ENCODE measurements at places on chromosomes 12 and 14.

DNA sequence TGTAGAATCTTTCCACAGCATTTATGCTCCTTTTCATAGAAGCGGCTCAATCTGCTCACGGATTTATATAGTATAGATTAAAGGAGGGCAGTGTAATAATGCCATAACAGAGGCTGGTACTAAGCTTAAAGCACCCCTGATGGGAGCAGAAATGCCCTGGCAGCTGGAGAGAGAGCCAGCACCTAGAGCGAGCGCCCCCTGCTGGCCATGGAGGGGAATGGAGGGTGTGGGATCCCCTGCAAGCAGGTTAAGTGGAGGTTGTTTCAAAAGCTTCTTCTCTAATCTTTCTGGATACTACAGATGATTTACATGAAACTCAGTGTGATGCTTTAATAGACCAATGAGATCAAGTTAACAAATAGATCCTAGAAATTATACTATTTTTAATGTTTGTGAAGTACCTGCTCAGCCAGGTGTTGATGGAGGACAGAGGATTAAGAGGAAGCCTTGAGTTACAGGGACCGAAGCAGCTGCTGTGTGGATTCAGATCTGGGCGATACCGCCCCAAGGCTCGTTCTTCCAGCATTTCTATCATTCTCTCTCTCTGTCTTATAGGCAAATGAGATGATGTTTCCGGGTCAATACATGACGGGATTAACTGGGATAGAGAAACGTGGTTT, 1519.3 kb upstream of the TMEM132C start:
- DNase-seq = peak; percentile 20

GRCh38 chr14:29255692-29256091, 489.1 kb downstream of the FOXG1 start:
- no peak for DNase-seq

DNA sequence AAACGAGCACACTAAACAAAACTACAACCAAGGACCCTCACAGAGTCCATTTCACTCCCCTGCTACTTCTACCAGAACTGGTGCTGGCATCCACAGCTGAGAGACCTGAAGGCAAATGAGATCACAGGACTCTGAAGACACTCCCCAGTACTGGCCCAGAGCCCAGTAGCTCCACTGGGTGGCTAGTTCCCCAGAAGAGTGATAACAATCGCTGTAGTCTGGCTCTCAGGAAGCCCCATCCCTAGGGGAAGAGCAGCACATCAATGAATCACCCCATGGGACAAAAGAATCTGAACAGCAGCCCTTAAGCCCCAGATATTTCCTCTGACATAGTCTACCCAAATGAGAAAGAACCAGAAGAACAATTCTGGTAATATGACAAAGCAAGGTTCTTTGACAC, 190.7 kb upstream of the BMP4 start:
- DNase-seq = no peak

GRCh38 chr14:90266441-90267154, 10.2 kb downstream of the PSMC1 start:
- no peak for DNase-seq

GRCh38 chr12:44852483-44852882, 23.6 kb downstream of the NELL2 start:
- DNase-seq = no peak

- DNase-seq = peak; percentile 46
Measured at GRCh38 chr12:113462117-113462774, 9.4 kb downstream of the LHX5 start.

DNA sequence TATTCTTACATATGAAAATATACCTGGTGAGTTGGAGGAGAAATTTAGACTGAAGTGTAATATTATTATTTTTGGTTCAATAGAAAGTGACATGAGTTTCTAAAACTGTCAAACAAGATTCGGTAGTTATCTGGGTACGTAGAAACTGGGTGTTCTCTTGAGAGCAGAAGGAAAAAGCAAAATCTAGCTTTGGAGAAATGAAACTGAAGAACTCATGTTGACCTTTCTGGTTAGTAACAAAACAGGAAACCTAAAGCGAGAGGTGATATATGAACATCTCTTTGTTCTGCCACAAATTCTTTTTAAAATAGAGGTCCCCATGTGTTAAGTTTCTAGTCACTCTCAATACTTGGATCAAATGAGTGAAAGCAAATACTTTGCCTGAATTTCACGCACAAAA, 401.7 kb downstream of the TRHDE start:
- DNase-seq = no peak

GRCh38 chr14:74207943-74208342, 31.3 kb upstream of the VSX2 start:
- no peak for DNase-seq

GRCh38 chr14:39023939-39024871, 78.8 kb downstream of the SEC23A start:
- no peak for DNase-seq

GRCh38 chr14:102219316-102219715, 79.6 kb downstream of the WDR20 start:
- no peak for DNase-seq

GRCh38 chr14:96383445-96383844, 8.5 kb upstream of the AK7 start:
- DNase-seq = no peak

DNA sequence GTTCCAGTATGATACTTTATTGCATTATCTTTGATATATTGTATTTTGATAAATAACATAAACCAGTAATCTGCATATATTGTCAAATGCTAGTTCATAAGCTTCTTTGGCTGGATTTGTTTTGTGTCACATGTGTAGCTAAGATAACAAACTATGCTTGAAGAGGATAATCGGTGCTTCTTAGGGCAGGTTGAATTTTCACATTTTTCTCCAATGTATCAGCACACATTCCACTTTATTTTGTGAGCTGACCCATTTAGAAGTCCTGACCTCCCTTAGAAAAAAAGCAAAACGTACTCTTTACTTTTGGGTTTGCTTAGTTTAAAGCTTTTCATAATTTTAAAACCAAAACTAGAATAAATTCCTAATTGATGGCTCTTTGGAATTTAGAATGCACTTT, 277.7 kb upstream of the DDHD1 start:
- DNase-seq = no peak

- no peak for DNase-seq
Measured at GRCh38 chr14:25120261-25120660, 70.3 kb upstream of the STXBP6 start.

DNA sequence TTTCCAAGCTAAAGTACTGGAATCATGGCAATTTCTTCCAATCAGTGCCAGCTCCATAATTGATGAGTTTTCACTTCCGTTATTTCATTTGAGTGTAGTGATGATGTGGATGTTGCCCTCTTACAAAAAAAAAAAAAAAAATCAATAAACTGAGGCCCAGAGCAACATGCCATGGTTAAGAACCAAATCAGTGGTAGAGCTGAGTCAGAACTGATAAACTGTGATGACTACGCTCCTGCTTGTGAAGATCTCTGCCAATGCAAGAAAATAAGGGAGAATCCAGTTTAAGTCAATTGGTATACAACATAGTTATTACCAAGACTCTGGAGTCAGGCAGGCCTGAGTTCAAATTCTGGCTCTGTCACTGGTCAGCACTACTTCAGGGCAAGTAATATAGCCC, 102.7 kb downstream of the GPR135 start:
- no peak for DNase-seq

DNA sequence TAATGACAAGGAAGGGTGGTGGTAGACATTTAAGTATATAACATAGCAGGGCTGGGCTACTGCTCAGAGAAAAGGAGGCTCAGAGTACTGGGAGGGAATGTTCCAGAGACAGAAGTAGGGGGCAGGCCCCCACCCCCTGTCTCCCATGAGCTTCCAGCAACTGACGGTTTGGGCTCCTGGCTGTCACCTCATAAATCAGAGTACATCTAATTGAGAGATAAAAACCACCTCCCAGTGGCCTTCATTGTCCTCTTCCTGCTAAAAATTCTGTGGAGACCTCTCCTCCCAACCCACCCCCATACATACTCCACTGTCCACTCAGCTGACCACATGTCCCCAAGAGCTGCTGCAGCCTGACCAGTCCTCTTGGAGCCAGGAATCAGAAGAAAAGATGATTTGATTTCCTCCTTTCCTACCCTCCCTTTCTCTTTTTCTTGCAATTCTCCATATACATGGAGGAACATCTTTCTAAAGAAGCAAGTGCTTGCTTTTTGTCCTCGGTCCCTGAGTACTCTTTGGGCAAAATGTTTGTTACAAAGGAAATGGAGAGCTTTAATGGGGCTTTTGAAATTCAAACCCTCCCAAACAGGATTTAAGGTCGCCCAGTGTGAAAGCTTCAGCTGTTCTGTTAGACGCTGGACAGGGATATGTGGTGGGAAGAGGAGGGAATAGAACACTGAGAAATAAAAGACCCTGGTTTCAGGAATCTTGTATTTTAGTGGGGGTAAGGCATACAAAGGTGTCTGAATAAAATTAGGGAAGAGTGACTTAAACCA, 16.4 kb upstream of the KCNA5 start:
- no peak for DNase-seq

GRCh38 chr14:75303381-75303789, 24.8 kb downstream of the FOS start:
- DNase-seq = peak; percentile 59

- no peak for DNase-seq
Measured at GRCh38 chr14:85387181-85387580, 142.8 kb upstream of the FLRT2 start.

GRCh38 chr12:107593713-107594381, 91.8 kb upstream of the PWP1 start:
- DNase-seq = no peak

DNA sequence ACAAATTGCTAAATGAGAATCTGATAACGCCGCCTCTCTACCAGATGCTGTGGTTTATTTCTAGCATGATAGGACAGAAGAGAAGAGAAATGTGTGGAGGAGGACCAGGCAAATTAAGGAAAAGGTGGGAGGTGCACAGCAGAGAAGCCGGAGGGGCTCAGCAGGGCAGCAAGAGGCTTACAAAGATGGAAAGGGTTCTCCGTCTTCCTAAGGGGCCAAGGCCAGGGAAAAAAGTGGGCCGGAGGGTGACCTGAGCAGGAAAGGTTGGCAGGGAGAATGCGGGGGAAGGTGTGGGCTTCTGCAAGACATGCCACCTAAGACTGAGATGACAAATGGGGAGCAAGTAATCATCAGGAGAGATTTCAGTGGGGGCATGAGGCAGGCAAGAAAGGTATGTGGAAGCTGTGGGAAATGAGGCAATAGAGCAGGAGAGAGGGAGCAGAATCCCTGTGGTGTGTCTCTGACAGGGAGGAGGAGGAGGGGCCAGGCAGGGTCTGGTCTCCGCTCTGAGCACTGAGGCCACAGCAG, 18.7 kb downstream of the MANSC1 start:
- DNase-seq = no peak

- DNase-seq = no peak
Measured at GRCh38 chr14:58944343-58944967, 244.0 kb upstream of the DAAM1 start.

DNA sequence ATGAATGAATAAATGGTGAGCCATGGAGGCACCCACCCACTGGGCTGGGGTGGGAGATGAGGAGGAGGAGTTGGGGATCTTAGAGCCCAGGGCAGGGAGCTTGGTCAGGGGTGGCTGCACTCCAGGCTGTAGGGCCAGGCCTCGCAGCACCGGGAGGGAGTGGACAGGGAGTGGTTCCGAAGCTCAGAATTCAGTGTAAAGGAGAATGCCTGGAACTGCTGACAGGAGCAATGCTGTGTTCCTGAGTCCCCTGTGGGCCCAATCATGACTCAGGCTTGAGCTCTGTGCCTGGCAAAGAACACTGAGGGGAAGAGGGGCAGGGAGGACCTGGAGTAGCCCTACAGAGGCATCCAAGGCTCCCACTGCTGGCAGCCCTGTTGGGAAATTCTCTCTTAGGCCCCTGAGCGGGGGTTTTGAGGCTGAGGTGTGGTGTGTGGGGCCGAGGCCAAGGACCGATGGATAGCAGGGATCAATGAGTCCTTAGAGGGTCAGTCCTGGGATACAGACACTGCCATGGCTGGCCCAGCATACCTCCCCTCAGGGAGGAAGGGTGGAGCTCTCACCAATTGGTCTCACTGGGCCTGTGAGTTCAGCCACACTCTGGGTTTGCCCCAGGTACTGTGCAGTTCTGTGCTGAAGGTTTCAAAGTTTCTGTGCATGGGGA, 9.5 kb upstream of the RABGGTA start:
- DNase-seq = no peak

- DNase-seq = no peak
Measured at GRCh38 chr12:104792570-104792969, 165.5 kb downstream of the SLC41A2 start.

DNA sequence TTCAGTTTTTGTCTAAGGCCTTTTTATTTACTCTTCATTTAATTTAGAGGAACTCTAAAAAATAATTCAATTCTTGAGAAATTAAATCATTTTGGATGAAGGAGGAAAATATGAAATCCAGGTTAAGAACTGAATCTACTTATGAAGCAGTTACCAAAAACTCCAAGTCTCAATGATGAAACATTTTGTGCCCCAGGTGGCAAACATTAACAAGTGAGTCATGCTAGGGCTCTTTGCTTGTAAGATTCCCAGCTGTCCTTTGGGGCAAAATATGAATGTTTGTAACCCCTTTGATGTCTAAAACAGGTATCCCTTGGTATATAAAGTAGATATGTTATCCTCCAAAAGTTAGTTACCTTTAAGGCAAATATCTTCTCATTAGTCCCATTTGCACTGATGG, 202.4 kb downstream of the NEDD1 start:
- DNase-seq = no peak

- DNase-seq = no peak
Measured at GRCh38 chr14:100903134-100903468, 421 bp downstream of the RTL1 start.

- DNase-seq = no peak
Measured at GRCh38 chr12:62817556-62818271, 117.2 kb downstream of the PPM1H start.

DNA sequence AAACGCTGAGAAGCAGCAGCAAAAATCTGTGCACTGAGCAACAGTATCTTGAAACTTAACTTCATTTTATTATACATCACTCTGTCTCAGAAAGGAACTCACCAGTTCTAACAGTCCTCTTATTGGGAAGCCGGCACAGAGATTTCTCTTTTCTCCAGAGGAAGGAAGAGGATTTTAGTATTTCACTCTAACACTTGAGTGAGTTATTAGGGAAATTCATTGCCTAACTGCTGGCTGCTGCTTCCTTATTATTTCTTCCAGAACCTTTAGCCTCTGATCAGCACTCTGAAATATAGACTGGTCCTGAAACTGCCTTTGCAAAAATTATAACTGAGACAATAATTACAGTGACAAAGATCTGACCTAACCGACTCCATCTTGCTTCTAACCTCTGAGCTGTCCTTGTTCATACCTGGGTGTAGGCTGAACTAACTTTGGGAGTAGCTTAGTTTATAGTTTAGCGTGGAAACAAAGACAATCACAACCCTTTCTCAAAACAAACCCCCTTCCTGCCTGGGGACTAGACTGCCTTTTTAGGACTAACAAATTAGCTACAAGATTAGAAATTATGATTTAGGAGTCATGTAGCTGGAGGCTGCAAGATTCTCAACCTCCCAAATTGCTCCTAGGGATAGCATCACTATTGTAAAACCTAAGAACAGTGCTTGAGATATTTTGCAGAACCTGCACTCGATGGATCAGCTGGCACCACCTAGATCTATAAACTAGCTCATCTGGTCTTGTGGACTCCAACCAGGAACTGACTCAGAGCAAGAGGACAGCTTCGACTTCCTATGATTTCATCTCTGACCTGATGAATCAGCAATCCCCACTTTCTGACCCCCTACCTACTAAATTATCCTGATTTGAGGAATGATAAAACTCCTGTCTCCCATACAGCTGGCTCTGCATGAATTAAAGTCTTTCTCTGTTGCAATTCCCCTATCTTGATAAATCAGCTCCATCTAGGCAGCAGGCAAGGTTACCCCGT, 117.5 kb downstream of the DYRK2 start:
- DNase-seq = no peak

GRCh38 chr12:127421614-127422013, 845.4 kb upstream of the TMEM132C start:
- DNase-seq = no peak

Measured in CD4-positive, alpha-beta T cell treated with Interleukin-6 at 100 ng/mL for 8 hours (primary cell).